Cerebellar nuclear complex (tissue), 1 donor: ENCODE measurements at places on chromosomes 11 and 22.

DNA sequence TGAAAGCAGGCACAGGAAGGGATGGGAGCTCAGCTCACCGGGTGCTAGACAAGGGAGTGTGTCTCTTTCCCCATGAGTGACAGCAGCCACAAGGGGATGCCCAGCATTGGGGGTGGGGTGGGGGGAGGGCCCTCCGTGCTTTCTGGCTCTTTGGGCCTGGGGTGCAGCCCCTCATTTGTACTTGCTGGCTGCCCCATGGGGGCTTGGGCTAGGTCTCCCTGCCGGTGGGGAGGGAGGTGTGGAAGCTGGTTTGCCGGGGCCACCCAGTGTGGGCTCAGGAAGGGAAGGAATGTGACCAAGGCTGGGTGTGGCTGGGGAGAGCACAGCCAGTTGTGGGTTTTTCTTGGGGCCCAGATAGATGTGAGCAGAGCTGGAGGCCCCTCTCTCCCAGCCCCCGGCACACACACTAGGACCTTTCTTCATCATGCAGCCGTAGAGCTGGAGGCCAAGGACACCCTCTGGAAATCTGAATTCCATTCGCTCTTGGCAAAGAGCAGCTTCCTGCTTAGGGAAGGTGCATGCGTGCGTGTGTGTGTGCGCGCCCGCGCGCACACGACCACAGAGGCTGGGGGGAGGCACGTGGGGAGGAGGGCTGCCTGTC is 25.8 kb downstream of the KCNQ1OT1 start:
- no peak for DNase-seq

DNA sequence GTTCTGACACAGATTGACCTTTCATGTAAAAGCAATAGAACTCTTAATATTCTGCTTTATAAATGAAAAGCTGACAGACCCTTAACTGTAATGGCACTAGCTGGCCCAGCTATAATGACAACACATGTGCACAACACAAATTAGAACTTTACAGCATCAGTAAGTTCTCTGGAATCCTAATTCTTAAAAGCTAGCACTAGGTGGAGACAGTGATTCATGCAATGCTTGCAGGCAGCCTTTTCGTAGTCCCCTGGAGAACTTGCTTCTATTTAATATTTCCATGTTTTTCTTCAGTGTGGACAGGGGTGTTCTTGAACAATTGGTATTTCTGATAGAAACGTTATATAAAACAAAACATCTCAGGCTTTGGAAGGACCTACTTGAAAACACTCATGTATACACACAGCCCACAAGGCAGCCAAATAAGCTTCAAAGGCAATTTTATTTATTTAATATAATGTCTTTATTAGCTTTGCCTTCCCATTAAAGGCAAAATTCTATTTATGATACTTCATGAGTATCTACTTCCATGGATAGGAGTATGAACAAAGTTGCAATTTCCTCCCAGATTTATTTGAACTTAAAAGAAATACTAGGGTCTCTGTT is 374.3 kb upstream of the MPPED2 start:
- DNase-seq: no peak

- no peak for DNase-seq
Observed at GRCh38 chr11:104096900-104097299, 60.5 kb downstream of the DDI1 start.

DNA sequence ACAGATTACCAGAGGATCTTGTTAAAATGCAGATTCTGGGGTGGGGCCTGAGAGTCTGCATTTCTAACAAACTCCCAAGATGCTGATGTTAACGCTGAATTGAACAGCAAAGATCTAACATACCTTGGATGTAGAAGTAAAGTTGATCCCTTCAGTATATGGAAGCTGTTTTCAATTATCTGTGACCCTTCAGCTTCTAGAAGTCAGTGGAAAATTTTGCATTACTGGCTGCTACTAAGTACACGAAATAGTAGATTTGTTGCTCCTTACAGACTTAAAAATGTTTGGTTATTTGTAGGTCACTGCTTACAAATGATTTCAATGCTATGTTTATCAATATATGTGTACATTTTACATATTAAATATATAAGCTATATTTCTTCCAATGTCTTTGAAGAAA is 107.4 kb downstream of the ARHGAP42 start:
- no peak for DNase-seq

GRCh38 chr11:34416766-34417165 is 22.0 kb upstream of the CAT start:
- no peak for DNase-seq
